ENCODE measurements at places on chromosomes 16 and 17.

- no peak for DNase-seq
Measured at GRCh38 chr17:81223762-81224130, 981 bp upstream of the CEP131 start.

DNA sequence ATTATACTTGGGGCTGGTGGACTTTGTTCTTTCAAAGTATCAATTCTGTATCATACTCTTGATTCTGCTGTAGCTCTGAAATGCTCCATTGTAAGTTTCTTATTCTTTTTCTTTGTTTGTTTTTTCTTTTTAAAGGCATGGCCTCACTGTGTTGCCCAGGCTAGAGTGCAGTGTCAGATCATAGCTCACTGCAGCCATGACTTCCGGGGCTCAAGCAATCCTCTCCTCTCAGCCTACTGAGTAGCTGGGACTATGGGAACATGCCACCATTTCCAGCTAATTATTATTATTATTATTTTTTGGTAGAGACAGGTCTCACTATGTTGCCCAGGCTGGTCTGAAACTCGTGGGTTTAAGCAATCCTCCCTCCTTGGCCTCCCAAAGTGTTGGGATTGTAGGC lies 38.9 kb upstream of the METTL9 start:
- DNase-seq: no peak

- DNase-seq: no peak
Measured at GRCh38 chr17:29618272-29619065, 4.2 kb downstream of the CORO6 start.

DNA sequence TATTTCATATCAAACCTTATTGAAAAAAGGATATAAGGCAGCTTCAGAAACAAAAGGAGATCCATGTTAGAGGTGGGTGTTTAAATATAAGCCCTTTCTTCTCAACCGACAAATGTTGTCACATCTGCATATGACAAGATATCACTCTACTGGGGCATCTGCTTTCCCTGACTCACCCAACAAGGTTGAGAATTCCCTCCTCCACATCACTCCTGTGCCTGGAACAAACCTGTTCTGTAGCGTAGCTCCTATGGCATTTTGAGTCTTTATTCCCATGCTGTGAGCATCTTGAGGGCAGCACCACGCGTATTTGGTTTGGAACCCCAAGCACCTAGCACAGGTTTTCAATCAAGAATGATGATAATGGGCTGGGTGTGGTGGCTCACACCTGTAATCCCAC lies 59.4 kb upstream of the ZFHX3 start:
- DNase-seq: no peak

DNA sequence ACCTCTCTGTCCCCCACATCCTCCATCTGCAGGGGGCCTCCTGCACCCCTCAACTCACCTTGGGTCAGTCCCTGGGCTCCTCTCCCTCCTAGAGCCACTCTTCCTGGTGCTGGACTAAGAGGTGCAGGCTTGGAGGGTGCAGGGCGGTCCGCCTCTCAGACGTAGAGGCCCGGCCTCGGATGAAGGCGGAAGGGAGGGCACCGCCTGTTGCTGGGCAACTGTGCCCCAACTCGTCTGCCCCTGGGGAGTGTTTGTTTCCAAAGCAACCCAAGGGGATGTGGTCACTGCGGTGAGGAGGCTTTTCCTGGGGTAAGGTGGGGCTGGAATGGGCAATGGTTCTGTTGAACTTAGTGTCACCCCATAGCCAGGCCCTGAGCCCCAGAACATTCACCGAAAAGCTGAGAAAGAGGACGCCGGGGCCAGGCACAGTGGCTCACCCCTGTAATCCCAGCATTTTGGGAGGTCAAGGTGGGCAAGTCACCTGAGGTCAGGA lies at the start of gene C16orf54:
Gene C16orf54 (minus strand): TSS at position 138 of the 493 bp plus-strand sequence. CDS start 1,039 bp downstream, outside the sequence.
- DNase-seq: peak; percentile 91

- no peak for DNase-seq
Measured at GRCh38 chr17:44006272-44006597, 1.8 kb downstream of the NAGS start.

DNA sequence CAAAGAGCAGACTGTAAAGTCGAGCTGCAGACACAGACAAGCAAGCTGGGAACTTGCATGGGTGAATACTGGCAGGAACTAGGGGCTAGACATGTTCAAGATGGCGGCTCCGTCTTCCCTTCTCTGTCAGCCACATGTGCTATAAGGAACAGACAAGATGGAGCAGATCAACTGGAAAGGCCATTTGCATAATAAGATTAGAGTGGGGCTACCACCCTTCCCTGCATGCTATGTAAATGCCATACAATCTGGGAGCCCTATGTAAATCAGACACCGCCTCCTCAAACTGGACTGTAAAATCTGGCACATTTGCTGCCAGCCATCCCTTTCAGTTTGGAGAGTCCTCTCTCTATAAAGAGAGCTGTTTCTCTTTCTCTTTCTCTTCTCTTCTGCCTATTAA lies 640.1 kb upstream of the CDH8 start:
- no peak for DNase-seq

GRCh38 chr17:21131137-21131536 lies 4.4 kb downstream of the DHRS7B start:
- no peak for DNase-seq
